OCI-LY7 (cell line): ENCODE measurements at places on chromosomes 12 and 14. TPM values are rescaled to one million over a fixed set of nuclear protein-coding genes. Genes with fewer than 3 reads are reported as not detected.

Gene SLCO1C1
- total RNA-seq: not detected in 2 replicates

GRCh38 chr12:16763901-16764300 is 157.9 kb upstream of the LMO3 start:
- DNase-seq: no peak

DNA sequence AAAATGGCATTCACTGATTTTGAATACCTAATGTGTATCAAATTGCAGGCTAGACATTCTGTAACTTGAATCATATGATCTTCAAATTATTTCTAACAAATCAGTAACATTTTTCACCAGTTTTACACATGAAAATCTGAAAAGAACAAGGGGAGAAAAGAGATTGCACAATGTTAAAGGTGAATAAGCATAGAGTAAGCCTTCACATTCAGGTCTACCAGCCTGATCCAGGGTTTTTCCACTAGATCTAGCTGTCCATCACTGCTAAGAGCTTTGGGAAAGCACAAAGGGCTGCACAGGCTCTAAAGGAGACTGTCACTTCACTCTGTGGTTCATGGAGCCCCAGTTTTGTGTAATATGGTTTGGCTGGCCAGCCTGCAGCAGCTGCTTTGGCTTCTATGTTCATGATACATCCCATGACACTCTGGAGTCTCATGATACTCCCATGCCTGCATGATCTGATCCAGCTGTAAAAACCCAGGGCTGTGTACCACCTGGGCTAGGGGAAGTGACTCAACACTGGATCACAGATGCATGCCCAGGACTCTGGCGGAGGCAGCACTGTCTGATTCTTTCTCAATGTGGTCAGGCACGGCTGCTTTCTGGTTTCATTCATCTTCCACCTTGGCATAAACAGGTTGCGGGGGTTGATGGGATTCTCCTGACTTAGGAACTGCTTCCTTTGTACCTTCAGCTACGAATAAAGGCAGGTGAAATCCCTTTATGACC is 859.7 kb downstream of the GALC start:
- DNase-seq: peak; percentile 63

Gene SALL2
- 12.9 and 15.9 TPM in 2 replicates for total RNA-seq
